Activated CD8-positive, alpha-beta memory T cell treated with anti-CD3 and anti-CD28 coated beads for 1 hour (primary cell): ENCODE measurements at places on chromosomes 6 and 20.

DNA sequence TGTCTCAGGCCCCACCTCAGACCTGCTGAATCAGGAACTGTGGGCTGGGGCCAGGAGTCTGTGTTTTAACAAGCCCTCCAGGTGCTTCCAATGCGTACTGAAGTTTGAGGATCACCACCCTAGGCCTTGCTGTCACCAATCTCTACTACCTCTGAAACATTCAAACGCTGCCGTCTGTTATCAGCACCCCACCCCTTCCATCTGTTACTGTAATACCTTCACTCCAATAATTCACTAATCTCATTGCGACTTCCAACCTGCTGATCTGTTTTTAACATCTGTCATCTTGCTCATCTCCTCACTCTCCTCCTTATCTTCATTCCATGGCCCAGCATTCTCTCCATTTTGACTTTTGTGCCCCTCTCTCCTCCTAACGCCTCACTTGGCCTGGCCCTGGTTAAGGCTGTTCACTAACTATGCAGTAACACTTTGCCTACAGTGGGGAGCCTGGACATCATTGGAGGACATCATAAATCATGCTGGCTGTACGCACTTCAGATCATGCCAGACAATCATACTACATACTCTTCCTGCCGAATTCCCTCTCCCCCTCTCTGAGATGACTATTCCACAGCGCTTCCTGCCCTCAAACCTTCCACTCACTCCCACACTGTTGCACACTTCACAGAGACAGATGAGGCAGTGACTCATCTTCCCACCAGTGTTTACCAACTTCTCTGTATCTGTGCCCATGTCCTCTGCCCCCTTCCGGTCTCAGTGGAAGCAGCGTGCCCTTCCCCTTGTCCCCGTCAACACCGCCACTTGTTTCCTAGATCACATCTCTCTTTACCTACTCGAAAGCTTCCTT is 3.0 kb upstream of the GUCA1B start:
- no peak for DNase-seq

DNA sequence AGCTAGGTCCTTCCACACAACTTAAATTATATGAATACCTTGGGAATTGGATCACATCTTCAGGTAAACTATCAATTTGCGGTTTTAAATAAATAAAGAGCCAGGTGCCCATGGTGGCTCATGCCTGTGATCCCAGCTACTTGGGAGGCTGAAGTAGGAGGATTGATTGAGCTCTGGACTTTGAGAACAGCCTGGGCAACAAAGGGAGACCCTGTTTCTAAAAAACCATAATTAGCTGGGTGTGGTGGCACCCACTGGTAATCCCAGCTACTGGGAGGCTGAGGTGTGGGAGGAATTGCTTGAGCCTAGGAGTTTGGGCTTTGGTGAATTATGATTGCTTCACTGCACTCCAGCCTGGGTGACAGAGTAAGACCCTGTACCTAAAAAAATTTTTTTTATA is 3.4 kb downstream of the GMNN start:
- DNase-seq: no peak

DNA sequence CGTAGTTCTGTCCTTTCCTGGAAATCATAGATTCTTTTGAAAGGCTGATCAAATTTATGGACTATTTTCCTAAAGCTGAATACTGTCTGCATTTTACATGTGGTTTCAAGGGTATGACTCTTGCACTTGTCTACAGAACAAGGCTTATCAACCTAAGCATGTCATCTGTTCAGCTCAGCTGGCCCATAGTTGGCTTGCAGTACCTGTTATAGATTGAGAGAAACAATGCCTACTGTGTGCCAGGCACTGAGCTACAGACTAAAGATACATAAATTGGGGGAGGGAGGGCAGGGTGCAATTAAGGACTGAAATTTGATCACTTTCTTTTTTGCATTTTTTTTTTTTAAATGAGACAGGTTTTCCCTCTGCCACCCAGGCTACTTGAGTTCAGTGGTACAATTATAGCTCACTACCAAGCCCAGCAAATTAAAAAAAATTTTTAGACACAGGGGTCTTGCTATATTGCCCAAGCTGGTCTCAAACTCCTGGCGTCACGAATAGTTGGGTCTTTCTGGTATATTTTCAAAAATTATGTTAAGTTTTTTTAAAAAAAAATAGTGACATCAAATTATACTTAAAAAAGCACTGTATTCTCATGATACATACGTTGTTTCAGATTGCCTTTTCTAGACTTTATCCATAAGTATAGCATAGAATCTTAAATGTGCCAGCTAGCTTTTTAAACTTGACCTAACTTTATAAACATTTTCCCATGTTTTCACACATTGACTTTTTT is 52.2 kb downstream of the RREB1 start:
- DNase-seq: no peak

- no peak for DNase-seq
Measured at GRCh38 chr6:168190646-168191443, 111.8 kb upstream of the FRMD1 start.

DNA sequence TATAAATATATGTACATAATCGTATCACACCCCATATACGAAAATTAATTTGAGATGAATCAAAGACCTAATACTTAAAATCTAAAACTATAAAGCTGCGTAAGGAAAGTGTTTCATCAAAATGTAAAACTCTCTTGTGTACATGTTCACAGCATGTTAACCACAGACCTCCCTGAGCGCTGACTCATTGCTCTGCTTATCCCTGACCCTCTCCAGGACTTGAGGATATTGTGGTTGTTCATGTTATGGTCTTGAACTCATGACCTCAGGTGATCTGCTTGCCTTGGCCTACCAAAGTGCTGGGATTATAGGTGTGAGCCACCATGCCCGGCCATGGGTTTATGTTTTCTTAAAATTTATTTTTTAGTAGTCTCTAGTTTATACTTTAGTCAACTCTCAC is 14.2 kb downstream of the FAM83B start:
- DNase-seq: no peak
